Kidney tubule cell (primary cell): ENCODE measurements at places on chromosomes 2 and 18.

DNA sequence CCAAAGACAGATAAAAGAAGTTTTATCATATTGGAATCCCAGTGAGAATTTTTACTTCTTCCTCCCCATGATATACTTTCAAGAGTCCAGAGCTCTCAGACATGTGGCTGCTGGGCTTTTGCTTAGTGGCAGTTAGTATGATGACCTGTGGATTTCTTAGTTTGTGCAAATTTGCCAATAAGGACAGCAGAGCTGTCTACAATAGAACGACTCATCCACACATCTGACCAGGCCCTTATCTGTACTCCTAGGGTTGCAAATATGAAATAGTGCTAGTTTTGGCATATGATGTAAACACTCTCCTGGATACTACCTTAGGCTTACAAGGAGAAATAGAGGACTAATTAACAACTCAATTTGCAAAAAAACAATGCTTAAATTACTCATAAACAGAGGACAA lies 758.4 kb upstream of the TMEFF2 start:
- DNase-seq: no peak

GRCh38 chr2:172829229-172829628 lies 93.6 kb downstream of the RAPGEF4 start:
- DNase-seq: peak; percentile 90

GRCh38 chr2:188601391-188601790 lies 309.7 kb downstream of the GULP1 start:
- no peak for DNase-seq

GRCh38 chr2:39659765-39660611 lies 5.7 kb upstream of the TMEM178A start:
- peak; percentile 43 for DNase-seq

DNA sequence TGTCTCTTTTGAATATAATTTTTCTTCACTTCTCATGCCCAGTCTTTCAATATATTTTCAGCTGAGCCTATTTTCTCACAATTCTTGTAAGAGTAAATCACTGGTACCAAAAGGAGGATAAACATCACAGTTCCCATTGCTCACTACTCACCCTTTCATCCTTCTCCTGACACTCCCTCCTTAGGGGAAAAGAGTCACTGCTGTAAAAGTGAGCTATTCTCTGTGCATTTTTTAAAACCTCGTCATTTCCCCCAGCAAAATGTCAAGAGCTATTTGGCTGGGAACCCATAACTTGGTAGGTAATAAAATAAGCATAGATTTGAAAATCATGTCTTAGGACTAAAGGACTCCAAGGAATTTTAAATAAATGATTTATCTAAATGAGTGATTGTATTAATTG lies 340.1 kb upstream of the GYPC start:
- DNase-seq: no peak

DNA sequence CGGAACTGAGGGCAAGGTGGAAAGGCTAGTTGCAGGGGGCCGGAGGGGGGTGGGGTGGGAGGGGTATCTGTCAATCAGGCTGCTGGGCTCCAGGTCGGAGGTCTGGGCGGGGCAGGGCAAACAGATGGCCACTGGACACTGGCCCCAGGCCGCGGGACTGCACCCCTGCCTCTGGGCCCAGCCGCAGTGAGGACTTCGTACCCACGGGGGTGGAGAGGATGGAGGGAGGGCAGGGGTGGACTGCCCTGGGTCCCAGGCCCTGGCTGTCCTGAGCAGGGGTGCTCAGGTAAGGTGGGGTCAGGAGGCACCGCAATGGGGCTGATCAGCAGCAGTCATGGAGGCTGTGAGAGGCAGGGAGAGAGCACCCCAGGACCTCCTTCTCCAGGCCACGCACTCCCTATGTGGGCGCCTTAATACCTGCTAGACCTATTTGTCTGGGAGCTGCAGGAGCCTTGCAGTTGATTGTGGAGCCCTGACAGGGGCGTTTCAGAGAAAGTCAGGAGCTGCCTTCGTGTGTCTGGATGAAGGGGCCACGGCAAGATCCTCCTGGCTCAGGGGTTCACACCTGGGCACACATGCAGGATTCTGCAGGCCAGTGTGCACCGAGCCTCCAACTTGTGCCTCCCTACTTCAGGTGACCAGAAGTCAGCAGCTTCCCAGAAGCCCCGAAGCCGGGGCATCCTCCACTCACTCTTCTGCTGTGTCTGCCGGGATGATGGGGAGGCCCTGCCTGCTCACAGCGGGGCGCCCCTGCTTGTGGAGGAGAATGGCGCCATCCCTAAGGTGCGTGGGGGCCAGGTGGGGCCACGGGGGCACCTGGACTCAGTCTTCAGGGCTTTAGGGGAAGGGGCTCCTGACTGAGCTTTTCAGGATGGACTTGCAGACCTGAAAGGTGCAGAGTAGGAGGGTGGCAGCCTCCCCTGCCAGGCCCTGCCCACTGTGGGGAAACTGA lies 1.5 kb downstream of the CTDSP1 start:
- DNase-seq: no peak
